SHP77 treated with DMSO at 0.1 percent for 48 hours (cell line): ENCODE measurements at places on chromosomes 6 and 20.

- DNase-seq, result no peak
Observed at GRCh38 chr6:44176130-44176761, 17.6 kb downstream of the CAPN11 start.

DNA sequence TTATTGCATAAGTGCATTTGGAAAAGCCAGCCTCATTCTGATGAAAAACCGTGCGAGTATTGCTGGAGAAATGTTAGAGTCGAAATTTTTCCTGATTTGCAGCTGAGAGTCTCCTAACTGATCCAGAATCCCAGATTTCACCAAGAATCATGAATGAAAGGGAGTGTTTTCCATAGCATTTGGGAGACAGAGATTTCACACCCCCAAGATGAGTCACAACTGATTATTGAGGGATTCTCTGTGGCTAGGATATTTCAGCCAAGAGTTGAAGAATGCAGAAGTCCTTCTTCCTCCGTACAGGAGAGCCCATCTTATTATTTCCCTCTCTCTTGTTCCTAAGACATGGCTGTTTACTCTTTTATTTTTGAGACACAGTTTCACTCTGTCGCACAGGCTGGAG lies 82.2 kb upstream of the SALL4 start:
- no peak for DNase-seq

GRCh38 chr6:169500688-169501087 lies 201.1 kb downstream of the WDR27 start:
- no peak for DNase-seq

- peak; percentile 30 for DNase-seq
Observed at GRCh38 chr6:160667639-160668481, 3.8 kb upstream of the LPA start.

- no peak for DNase-seq
Observed at GRCh38 chr20:58877976-58878360, 25.5 kb downstream of the GNAS start.

GRCh38 chr6:113073611-113074191 lies 726.6 kb downstream of the RFPL4B start:
- DNase-seq, result no peak

DNA sequence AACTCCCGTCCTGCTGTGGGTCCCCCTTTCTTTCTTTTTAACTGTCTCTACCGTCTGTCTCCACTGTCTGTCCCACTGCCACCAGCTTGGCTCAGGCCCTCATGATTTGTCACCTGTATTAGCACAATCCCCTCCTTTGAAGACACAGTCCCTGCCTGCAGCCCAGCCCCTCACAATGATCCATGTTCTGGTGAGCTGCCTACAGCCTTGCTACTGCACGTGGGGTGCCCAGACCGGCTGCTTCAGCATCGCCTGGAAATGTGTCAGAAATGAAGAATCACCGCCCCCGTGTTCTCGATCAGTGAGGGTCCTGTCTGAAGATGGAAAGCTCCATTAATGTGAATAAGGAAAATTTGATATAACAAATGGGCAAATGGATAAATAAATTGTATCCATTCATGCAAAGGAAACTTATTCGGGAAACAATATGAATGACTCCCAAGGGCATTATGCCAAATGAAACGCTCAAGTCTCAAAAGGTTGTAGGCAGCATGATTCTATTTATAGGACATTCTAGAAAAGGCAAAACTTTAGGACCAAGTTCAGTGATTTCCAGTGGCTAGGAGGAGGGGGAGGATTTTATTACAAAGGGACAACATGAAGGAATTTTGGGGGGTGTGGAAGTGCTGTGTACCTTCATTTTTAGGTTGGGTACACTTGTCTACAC lies 59.4 kb upstream of the CD83 start:
- no peak for DNase-seq

DNA sequence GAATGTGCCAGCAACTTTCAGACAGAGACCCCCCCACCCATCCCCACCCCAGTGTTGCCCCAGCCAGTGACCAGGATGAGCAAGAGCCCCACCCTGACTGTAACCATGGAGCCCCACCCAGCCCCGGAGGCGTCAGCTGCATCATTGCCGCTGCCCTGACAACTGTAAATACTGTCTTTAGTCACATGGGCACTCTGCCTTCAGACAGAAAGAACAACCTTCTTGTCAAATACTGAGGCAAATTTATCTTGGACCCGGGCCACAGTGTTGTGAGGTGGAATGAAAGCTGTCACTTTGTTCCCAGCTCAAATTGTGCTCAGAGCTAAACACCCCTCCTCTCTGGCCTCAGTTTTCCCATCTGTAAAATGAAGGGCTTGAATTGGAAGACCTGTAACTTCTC lies 23.7 kb downstream of the MOCS3 start:
- DNase-seq, result no peak

GRCh38 chr6:18203786-18204185 lies 48.6 kb downstream of the KDM1B start:
- no peak for DNase-seq

- no peak for DNase-seq
Observed at GRCh38 chr6:144449218-144449617, 164.1 kb downstream of the UTRN start.

GRCh38 chr6:36688063-36688738 lies 9.4 kb upstream of the RAB44 start:
- no peak for DNase-seq

GRCh38 chr6:39254999-39255535 lies 25.8 kb upstream of the KCNK5 start:
- no peak for DNase-seq

DNA sequence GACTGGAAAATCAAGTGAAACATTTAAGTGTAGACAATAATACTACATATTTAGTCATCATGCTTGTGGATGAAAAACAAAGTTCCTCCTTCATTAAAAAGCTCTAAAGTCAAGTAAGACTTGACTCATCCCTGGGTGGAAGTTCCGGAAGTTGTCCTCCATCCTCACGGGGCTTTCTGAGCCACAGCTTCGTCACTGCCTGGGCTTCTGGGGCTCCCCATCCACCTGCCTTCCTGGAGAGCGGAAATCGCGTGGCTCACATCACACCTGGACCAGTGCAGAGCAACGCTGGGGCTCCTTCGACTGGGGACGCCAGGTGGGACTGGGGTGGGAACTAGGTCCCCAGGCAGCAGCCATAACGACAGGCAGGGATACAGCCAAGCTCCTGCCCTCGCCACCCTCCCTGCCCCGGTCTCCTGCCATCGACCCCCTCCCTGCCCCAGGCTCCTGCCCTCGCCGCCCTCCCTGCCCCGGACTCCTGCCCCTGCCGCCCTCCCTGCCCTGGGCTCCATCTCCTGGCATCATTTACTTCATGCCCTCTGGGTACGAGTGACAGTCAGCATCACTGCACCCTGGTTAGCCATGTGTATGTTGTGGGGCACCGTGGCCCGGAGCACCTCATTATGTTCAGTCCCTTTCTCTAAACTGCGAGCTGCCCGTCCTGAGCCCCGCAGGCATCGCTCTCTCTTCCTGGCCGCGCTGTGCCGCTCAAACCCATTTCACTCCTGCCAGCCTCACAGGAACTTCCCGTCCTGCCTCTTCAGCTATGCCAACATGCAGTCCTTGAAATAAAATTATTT lies 12.9 kb downstream of the THBS2 start:
- DNase-seq, result no peak

DNA sequence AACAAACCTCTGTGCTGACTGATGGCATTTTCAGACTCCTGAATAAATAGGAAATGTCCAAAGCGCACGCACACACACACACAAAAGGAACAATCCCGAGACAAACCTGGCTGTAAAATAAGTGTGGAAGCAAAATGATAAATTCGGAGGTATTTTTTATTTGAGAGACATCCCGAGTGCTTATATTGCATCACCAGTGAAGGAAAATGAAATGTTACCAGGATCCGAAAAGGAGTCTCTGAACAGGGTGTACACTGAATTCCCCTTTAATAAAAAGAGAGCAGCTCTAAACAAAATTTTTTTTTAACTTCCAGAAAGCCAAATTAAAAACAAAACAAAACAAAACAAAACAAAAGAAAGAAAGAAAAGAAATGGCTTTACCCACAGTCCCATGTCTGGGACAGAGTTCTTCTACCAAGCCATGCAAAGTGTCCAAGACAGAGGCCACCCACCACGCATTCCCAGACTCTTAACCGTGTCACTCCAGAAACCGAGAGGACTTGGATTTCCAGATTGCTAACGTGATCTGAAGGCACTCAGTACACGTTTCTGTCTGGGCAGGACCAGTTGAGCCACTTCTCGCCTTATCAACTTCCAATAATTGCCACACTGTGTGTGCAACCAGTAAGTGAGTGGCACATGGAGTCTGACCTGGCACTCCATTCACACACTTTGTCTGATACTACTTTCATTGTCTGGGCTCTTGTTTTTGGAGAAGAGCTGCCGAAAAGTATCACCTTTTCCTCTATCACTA lies 817 bp downstream of the ME1 start:
- DNase-seq, result no peak

DNA sequence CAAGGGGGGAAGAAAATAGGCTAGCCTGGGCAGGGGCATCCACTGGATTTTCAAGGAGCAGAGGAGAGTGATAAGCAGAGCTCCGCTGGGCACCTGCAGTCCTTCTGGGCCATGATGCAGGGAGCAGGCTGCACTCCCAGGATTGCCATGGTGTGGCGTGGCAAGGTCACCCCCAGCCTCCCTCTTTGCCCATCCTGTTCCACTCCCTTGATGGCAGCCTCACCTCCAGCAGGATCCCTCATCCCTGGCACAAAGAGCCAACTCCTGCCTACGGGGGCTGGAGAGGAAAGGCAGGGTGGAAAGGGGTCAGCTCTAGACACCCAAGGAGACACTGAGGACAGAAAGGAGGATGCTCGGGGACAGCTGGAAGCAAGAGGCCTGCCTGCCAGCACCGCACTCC lies 22.4 kb upstream of the MYMX start:
- DNase-seq, result no peak

GRCh38 chr6:4977468-4977867 lies 26.4 kb downstream of the RPP40 start:
- peak; percentile 10 for DNase-seq

DNA sequence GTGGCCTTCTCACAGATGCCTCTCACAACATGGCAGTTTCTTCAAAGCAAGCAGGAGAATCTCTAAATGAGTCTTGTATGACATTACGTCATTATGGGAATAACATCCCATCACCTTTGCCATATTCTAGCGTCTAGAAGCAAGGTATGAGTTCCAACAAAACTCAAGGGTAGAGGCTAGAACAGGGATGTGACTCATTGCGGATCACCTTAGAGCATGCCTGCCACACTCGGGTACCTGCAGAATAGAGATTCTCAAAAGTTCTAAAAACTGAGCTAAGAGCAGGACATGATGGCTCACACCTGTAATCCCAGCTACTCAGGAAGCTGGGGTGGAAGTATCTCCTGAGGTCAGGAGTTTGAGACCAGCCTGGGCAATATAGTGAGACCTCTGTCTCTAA lies 182.8 kb downstream of the SLC16A10 start:
- no peak for DNase-seq
